ENCODE measurements at places on chromosomes 3 and 15.

DNA sequence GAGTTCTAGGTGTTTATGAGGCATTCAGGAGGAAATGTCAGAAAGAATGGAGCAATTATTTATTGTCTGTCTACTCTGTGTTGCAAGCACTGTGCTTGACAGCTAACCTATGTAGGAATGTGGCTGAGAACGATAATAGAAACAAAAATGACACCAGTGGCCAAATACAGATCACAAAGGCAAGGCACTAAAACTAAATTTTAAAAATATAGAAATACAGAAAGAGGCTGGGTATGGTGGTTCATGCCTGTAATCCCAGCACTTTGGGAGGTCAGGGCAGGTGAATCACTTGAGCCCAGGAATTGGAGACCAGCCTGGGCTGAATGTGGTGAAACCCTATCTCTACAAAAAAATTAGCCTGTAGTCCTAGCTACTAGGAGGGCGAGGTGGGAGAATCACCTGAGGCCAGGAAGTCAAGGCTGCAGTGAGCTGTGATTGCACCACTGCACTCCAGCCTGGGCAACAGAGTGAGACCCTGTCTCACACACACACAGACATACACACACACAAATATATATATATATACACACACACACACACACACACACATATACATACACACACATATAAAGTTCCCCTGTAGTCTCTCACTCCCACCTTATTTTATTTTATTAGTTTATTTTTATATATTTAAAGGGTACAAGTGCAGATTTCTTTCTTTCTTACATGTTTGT is 6.0 kb downstream of the PRKCI start:
- DNase-seq: no peak

DNA sequence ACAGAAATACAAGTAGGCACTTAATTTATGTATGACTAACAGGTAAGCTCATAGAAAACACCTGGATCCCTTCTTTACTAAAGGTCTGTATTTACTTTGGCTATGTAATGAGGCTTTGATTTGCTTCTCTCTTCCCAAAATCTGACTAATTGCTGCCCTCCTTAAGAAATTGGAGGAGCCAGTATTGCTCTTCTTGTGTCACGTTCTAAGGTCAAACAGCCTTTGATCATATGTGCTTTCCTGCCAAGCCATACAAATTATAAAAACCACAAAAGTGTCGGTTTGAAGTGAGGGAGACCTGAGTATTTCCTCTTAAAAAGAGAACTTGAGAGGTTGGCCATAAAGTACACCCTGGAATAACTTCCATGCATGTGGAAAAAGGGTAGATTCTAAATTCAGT is 112.1 kb upstream of the MB21D2 start:
- no peak for DNase-seq

DNA sequence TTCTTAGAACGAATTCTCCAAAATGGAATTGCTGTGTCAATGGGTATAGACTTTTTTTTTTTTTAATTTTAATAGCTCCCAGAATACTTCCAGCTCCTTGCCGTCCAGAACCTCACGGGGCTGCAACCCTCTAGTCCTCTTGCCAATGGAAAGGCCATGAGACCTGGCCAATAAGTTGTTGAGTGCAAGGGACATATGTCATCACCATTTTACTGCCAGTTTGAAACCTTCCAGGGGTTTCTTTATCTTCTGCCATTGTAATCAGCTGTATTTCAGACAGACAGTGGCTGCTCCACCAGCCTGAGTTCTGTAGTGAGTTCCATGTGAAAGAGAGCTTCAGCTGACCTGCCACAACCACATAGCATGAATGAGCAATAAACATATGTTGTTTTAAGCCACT is 95.0 kb upstream of the PTPRG start:
- DNase-seq: no peak

GRCh38 chr3:178189854-178190253 is 346.4 kb upstream of the KCNMB2 start:
- no peak for DNase-seq

- no peak for DNase-seq
Observed at GRCh38 chr3:129304146-129304961, 25.7 kb downstream of the HMCES start.

DNA sequence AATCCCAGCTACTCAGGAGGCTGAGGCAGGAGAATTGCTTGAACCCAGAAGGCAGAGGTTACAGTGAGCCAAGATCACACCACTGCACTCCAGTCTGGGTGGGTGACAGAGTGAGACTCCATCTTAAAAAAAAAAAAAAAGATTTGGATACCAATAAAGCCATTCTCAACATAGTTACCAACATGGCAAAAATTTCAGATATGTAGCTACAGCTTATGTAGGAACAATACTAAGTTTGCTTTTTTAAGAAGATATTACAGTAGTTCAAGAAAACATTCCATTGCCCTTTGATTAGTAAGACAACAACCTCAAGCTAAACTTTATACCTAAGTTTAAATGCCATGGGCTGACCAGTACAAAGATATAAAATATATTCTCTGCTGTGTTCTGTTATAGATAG is 34.4 kb downstream of the ZNF106 start:
- no peak for DNase-seq

- no peak for DNase-seq
Observed at GRCh38 chr3:116678853-116679252, 30.7 kb upstream of the TUSC7 start.

DNA sequence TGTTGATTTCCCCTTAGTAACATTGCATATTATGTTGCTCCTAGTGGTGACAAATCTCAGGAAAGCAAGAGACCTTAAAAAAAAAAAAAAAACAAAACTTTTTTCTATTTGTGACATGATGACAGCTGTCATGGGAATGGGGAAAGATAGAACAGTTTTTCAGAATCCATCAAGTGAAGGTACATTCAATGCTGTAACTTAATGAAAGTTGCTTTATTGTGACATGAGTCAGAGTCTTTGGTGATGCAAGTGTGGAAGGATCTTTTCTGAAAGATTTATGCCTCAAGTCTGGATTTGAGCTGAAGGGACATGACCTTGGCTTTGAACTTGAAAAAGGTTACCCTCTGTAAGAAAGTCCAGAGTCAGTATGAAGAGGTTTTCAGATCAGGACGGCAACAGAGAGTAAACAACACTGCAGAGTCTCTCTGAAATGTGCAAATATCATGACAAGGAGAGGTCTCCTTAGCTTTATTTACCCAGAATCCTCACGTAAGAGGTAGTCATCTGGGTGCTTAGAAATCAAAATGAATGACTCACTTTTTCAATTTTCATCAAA is 424.7 kb downstream of the CNTN4 start:
- DNase-seq: peak; percentile 0

- no peak for DNase-seq
Observed at GRCh38 chr15:75231836-75232235, 26.3 kb upstream of the GOLGA6C start.

DNA sequence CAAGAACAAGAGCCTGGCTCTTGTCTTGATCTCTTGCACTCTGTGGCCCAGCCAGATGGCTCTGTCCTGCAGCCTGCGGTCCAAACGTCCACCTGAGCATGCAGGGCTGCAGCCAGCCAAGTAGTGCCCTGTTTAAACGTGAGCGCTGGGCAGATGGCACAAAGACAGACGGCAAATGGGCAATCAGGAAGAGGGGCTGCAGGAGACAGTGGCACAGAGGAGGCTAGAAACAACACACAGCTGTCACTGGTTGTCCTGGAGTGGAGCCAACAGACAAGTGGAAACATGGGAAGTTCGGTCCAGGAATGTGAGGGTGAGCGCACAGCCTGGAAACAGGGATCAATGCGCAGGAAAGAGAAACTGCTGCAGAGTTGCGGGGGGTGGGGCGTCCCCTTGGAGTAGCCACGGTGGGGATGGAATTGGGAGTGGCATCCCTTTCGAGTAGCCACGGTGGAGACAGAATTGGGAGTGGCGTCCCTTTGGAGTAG is 10.7 kb upstream of the ZXDC start:
- DNase-seq: no peak

GRCh38 chr15:90482124-90483011 is 47.4 kb upstream of the CRTC3 start:
- peak; percentile 26 for DNase-seq

DNA sequence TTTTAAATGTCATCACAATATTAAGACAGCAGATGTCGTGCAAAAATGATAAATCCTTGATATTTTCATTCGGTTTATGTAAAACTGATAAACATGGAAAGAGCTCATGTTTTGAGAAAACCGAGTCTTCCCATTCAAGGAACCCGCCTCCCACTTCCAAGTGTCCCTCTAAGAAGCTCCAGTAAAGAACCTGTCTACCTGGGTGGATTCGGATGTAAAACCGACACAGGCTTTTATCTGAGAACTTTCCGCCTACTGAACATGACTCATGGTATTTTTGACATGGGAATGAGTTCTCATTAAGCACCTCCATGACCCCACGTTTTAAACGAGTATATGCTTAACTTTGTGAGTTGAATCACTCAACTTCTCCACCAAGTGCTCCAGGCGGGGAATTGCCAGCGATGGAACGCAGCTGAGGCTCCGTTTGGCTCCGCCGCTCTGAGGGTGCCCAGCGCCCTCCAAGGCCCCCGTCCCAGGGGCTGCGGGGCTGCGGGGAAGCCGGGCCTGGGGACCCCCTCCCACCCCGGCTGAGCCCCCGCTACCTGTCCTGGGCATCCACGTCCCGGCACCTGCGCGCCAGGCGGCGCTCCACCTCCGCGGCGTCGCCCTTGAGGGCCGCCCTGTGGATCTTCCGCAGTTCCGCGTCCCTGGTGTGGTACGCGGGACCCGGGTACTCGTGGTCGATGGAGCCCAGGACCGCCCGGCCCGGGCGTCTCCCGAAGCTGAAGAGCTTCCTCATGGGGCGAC is 119.9 kb downstream of the LMLN start:
- DNase-seq: peak; percentile 50

DNA sequence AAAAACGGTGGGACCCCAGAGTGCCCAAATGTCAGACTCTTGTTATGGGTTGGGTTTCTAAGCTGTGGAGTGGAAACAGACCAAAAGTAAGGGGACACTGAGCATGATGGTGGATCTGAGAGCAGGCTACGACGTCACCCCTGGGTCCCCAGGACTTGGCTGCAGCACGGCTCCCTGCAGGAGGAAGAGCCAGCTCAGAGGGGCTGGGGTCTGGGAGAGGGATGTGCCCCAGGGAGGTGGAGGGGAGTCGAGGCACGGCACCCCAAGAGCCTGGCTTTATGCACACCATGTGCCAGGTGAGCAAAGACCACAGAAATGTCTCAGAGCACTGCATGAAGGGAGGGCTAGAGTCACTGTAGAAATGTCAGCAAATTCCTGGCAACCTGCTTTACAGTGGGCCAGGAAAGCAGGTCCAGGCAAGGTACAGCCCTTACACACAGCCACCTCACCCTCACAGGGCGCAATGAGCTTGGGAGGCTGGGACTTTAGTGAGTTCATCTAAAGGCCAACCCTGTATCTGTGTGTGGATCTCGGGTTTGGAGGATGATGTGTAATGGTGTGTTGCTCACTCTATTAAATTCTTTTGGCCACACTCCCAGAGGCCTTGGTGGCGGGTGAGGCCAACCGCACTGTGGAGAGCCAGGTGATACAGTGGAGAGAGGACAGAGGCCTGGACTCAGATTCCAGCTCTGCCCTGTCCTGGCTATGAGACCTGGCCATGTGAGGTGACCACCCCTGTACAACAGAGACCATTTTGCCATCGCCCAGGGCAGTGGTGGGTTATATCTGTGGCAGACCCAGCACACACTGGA is 14.1 kb downstream of the CTSH start:
- no peak for DNase-seq

- no peak for DNase-seq
Observed at GRCh38 chr15:90223441-90224165, 10.1 kb downstream of the CIB1 start.

GRCh38 chr3:46685446-46685845 is 8.0 kb downstream of the ALS2CL start:
- DNase-seq: no peak

DNA sequence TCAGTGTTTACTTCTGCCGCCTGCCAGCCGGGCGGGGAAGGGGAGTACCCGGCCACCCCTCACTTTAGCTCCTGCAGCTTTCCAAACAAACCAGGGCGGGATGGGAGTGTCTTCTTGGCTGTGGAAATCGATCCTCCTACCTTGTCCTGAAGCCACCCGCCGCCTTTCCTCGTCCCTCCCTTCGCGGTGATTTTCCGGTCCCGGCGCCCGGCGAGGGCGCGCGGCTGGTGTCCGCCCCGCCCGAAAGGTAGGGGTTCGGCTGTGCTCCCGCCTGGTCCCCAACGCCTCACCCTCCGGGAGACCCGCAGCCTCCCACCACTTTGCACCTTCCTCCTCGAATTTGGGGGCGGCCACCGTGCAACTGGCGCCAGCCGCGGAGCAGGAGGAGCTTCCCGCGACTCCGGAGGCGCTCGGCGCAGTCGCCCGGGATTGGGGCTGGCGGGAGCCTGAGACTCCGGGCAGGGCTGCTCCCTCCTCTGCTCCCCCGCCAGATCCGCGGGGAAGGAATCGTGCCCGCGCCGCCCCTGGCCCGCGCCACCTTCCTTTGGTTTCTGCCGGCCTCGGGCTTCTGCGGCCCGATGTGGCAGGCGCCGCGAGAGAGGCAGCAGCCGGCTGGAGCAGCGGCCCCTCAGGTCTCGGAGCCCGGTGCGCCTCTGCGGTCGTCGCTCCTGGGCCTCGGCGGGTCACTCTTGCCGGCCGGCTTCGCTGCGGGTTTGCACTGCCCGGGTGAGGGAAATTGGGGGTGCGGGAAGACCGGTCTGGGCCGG is 30.7 kb upstream of the ST3GAL6 start:
- no peak for DNase-seq

DNA sequence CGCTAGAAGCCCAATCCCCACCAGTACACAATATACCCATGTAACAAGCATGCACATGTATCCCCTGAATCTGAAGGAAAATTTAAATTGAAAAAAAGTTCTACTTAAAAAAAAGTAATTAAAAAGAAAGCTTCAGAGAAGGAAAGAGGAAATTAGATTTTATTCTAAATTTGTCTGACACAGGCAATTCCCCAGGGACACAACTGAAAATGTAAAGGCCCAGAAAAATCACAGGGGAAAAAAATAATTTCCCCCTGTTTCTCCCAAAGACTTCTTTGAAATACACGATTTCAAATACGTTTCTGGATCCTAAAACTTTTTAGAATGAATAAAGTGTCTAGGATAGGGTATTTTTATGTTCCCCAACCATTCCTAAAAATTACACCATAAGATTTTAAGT is 42.9 kb downstream of the SEMA5B start:
- DNase-seq: no peak

DNA sequence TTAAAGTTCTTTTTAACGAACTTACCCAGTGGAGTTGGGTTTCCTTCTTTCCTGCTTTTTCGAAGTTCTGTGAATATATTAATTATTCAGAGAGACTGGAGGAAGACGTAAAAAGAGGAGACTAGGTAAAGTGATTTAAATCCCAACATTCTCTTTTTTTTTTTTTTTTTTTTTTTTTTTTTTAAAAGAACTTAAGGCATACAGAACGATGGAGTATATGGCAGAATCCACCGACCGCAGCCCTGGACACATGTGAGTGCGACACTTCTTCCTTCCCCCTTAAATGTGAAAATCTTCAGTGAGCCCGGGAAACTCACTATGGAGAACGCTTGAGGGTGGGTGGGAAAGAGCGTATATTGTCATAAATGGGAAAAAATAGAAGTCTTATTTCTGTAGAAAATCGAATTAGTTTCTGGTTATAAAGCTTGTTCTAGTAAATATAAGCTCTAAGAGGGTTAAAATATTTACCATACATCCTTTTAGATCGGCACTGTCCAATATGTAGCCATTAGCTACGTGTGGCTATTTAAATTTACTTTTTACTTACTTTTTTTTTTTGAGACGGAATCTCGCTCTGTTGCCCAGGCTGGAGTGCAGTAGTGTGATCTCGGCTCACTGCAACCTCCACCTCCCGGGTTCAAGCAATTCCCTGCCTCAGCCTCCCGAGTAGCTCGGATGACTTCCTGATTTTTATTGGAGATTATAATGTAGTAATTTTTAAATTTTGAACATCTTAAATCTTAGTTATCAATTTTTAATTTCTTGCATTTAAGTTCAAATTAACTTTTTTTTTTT is 892 bp downstream of the NMD3 start:
- peak; percentile 23 for DNase-seq

- DNase-seq: no peak
Observed at GRCh38 chr3:183490653-183491052, 62.2 kb upstream of the MCF2L2 start.
